ENCODE measurements at places on chromosomes 11 and 22. TPM values are rescaled to one million over a fixed set of nuclear protein-coding genes. Genes with fewer than 3 reads are reported as not detected.

RTN4RL2 gene
- 0.07 TPM for total RNA-seq

C22orf42 gene
- total RNA-seq: not detected

DGCR8 gene
- 40.9 TPM for total RNA-seq

SCGB1A1 gene
- total RNA-seq: not detected

OSBPL5 gene
- 32.9 TPM for total RNA-seq

MYRF gene
- total RNA-seq: 0.28 TPM
